ENCODE measurements at places on chromosomes 4 and X. TPM values are rescaled to one million over a fixed set of nuclear protein-coding genes. Genes with fewer than 3 reads are reported as not detected.

DNA sequence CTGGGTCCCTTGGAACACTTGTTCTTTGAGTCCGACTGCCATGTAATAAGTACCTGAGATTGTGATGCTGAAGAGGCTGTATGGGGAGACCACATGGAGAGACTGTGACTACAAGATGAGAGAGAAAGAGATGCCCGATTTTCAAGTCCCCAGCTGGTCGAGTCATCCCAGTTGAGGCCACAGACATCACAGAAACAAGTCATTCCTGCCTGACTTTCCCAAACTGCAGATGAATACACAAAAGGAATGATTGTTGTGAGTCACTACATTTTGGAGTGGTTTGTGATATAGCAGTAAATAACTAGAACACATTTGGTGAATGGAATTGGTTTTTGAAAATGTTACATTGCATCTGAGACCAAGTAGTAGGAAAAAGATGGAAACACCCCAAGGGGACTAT lies 9.0 kb upstream of the YIPF7 start:
- DNase-seq: no peak

DNA sequence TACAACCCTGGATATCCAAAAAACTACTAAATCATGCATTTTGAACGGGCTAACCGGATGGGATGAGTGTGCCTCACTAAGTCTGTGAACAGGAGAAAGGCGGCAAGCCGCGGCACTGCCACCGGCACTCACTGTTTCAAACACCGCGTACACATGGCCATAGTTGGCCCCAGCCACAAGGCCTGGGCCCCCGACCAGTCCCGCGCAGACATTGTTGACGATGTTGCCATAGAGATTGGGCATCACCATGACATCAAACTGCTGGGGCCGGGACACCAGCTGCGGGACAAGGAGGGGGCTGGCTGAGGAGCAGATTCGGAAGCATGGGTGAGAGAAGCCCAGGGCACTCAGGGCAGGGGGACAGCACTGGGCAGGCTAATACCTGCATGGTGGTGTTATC lies 5.8 kb downstream of the SRPK3 start:
- no peak for DNase-seq

GRCh38 chr4:102564399-102565059 lies 63.4 kb downstream of the NFKB1 start:
- DNase-seq: no peak

- no peak for DNase-seq
Observed at GRCh38 chr4:43496602-43497001, 604.1 kb downstream of the GRXCR1 start.

DNA sequence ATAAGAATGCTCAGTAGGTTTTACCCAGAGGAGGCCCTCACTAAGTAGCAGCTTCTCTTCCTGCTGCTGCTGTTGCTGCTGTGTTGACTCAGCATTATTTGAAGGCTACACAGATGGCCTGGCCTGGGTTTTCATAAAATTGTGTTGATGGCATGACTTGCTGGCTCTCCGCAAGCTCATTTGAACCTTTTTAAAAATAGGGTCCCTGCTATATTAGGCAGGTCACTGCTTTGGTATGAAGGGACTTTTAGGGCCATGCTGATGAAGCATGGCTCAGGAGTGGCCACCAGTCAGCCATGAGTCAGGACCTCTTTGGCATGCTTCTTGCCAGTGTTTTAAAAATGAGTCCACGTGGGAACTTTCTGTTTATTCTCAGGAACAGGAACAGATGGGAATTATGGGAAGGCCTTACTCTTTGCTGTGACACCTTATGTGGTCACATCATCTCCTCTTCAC lies 128.7 kb downstream of the MID1IP1 start:
- no peak for DNase-seq

DNA sequence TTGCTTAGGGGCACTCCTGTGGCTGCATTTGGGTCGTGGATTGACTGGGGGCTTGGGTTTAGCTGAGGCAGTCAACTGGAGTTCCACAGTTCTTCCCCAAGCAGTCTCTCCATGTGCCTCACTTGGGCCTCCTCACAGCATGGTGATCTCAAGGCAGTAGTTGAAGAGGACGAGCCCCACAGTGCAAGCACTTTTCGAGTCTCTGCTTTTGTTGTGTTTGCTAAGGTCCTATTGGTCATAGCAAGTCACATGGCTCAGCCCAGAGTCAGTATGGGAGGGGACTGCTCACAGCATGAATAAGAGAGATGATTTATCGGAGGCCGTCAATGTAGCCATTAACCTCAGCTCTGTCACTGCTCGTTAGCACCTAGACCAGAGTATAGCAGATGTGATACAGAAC lies 29.7 kb downstream of the BMX start:
- no peak for DNase-seq

- DNase-seq: no peak
Observed at GRCh38 chrX:96480081-96480480, 204.6 kb upstream of the DIAPH2 start.

GRCh38 chr4:60745800-60746571 lies 454.1 kb upstream of the ADGRL3 start:
- DNase-seq: no peak

GRCh38 chrX:20609916-20610415 lies 343.3 kb upstream of the RPS6KA3 start:
- DNase-seq: no peak

- peak; percentile 75 for DNase-seq
Observed at GRCh38 chr4:143185253-143186107, 763 bp downstream of the USP38 start.

DNA sequence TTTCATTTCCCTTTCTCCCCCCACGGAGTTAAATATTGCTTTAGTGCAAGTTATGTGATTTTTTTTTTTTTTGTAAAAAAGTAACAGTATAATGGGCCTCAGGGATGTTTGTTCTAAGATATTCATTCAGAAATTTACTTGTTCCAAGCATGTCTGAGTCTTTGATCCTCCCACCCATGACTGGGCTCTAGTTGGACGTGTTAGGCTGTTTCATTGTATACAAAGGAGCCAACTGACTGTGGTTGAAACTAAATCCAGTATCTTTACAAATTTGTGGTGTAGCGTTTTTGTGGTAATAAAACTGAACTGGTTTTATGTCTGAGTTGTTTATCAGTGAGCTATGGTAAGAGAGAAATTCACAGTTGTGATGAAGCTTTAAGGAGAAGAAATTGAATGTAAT lies 74.1 kb downstream of the DOCK11 start:
- DNase-seq: no peak

DNA sequence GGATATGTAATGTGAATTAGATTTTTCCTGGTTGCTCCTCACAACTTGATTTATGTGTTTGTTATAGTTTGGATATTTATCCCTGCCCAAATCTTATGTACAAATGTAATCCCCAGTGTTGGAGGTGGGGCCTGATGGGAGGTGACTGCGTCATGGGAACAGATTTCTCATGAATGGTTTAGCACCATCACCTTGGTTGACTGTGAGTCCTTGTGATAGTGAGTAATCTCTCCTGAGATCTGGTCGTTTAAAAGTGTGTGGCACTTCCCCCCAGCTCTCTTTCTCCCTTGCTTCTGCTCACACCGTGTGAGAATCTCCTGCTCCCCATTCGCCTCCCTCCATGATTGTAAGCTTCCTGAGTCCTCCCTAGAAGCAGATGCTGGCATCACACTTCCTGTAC lies 2.2 kb downstream of the MID2 start:
- DNase-seq: no peak

Gene SPP1
- total RNA-seq: 9.8 TPM

Gene CT55
- total RNA-seq: not detected

Gene HSD17B13
- total RNA-seq: not detected

Gene ELOVL6
- 2.3 TPM for total RNA-seq

Gene TBC1D19
- total RNA-seq: 9.9 TPM

Gene CTAG1A
- total RNA-seq: not detected
